ENCODE measurements at places on chromosomes 1 and 21.

- DNase-seq, result no peak
Measured at GRCh38 chr21:21668198-21668597, 670.0 kb downstream of the NCAM2 start.

GRCh38 chr1:200237066-200237465 is 172.8 kb downstream of the ZNF281 start:
- no peak for DNase-seq

DNA sequence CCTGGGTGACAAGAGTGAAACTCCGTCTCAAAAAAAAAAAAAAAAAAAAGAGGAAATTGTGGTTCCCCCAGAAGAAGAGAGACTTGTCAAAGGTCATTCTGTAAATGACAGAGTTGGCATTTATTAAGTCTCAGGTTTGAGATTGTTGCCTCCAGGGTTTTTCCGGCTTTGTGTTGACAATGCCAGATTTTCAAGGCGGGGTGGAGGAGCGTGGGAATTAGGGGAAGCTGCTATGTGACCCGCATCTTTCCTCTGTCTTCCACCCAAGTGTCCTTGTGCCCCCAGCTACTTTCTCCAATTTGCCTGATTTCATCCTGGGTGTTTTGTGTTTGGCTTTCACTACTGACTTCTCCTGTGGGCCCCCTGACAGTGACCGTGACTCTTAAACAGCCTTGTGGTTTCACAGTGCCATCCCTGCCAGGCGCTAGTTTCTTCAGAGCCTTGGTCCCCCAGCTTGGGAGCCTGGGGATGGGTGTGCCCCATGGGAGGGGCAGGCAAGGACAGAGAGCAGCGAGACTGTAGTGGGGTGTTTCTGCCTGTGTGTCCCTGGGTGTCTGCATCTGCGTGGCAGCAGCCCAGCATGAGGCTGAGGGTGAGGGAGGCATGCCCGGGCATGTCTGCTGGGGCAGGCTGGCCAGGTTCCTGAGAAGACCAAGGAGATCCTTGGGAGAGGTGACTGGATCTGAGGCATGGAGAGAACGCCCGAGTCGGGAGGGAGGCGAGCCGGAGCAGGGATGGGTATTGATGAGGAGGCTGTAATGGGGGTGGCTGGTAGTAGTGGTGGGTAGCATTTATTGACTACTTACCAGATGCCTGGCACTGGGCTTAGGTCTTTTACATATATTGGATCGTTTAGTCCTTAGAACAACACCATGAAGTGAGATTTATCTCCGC is 46.3 kb downstream of the IER5 start:
- no peak for DNase-seq

DNA sequence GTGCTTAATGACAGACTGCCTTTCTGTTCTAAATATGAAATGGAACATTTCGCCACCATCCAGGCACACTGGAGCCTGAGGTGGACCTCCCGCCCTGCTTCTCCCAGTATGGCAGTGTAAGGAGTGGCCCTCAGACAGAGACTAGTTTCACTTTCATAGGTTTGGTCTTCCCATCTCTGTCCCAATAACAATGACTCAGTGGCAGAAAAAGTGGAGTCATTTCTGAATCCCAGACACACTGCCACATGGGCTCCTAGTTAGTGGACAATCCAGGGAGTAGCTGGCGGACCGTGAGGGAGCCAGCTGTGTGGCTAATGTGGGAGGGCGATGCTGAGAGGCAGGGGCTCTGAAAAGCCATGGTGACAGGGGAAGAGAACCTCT is 95.6 kb upstream of the TSPAN2 start:
- DNase-seq, result no peak

Data from activated T-helper 1 cell treated with Interleukin-2 at 50 U/mL for 16 hours (primary cell).